ENCODE measurements at places on chromosomes 5 and 9.

DNA sequence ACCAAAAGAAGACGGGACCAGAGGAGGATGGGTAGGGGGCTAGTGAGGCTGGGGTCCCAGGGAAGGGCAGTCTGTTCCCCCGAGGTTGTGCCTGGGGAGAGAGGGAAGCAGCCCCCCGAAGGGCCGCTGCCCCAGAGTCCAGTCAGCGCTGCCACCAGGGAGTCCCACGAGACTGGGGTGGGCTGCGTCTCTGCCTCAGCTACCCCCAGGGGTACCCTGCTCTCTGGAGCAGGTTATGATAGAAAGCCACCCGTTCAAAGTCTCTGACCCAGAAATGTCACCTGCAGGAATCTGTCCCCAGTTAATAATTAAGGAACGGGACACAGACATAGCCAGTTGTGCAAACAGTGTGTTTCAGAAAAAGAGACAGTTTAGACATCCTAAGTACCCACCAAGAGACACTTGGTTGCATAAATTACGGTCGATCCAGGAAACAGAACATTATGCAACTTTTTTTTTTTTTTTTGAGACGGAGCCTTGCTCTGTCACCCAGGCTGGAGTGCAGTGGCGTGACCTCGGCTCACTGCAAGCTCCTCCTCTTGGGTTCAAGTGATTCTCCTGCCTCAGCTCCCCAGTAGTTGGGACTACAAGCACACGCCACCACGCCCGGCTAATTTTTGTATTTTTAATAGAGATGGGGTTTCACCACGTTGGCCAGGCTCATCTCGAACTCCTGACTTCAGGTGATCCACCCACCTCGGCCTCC lies 10.7 kb upstream of the AGPAT2 start:
- no peak for DNase-seq

DNA sequence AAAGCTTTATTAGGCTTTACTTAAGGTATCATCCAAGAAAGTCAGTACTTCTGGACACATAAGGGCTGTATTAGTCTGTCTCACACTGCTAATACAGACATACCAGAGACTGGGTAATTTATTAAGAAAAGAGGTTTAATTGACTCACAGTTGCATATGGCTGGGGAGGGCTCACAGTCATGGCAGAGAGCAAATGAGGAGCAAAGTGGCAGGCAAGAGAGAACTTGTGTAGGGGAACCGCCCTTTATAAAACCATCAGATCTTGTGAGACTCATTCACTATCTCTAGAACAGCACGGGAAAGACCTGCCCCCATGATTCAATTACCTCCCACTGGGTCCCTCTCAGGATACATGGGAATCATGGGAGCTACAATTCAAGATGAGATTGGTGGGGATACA lies 49.2 kb upstream of the SLC44A1 start:
- no peak for DNase-seq

- DNase-seq: no peak
Observed at GRCh38 chr9:129879103-129879699, 43.9 kb downstream of the USP20 start.

DNA sequence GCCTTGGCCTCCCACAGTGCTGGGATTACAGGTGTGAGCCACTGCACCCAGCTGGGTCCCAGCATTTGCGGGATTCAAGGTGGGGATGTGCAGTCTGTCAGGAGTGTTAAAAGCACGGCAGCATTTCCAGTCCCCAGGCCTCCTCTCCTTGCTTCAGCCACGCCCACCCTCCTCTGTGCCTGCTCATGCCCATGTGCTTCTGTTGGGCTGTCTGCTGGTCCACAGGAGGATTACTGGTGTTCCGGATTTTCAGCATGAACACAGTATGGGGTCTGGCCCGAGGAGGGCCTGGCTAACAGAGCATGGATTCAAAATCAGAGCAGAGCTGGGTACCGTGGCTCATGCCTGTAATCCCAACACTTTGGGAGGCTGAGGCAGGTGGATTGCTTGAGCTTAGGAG lies 5.5 kb downstream of the ARRDC1 start:
- no peak for DNase-seq

GRCh38 chr9:4425319-4426045 lies 64.8 kb upstream of the SLC1A1 start:
- DNase-seq: no peak

- no peak for DNase-seq
Observed at GRCh38 chr9:78031444-78031892, at the start of gene GNAQ. GNAQ (minus strand) TSS chr9:78031811; CDS start chr9:78031235, 576 bp downstream.

DNA sequence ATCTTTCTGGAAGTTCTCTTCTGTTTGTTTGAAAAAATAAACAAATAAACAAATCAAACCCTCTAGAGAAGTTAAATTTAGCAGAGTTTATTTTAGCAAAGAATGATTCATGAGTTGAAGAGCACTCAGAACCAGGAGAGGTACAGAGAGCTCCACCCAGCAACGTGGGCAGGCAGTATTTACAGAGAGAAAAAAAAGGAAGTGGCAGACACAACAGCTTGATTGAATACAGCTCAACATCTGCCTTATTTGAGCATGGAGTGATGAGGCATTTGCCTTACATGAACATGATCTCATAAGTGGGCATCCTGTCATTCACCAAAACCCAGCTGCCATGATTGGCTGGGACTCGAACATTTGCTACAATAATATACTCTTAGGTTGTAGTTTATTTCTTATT lies 381.6 kb upstream of the ADAMTS16 start:
- DNase-seq: no peak

DNA sequence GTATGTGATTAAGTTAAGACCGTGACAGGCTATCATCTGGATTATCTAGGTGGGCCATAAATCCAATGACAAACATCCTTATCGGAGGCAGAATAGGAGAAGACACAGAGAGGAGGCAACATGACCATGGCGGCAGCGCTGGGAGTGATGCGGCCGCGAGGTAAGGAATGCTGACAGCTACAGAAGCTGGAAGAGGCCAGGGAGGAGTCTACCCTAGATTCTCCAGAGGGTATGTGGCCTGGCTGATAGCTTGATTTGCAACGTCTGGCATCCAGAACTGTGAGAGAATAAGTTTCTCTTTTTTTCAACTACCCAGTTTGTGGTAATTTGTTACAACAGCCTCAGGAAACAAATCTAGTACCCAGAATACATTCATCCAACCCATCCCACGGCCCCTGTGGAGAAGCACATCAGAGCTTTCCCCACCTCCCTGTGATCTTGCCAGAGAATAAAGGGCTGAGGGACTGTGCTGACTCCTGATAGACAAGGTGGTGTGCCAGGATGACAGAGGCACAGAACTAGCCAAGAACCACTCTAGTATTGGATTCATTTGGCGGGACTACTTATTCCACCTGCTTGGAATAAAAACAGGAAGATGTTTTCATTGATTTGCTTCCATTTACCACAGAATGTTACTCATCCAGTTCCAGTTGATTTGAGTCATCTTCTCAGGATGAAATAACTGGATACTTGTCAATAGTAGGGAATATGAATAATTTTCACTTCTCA lies 187.4 kb downstream of the MAN2A1 start:
- no peak for DNase-seq

DNA sequence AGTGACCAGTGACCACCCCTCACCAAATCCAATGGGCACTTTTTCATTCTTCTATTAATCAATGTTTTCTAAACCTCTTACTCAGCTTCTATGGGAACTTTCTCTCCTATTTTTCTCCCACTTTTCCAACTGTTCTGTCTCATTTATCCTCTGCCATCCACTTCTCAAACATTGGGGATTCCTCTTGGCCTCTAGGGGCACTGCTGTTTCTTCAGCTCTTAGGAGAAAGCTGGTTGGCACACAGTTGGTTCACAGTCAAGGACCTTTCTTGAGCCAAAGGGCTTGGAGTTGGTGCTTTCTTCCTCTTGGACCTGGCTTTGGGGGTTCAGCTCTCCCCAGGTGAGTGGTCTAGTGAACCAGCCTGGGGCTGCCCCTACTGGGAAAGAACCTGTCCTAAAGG lies 112.2 kb upstream of the LHFPL2 start:
- DNase-seq: no peak

DNA sequence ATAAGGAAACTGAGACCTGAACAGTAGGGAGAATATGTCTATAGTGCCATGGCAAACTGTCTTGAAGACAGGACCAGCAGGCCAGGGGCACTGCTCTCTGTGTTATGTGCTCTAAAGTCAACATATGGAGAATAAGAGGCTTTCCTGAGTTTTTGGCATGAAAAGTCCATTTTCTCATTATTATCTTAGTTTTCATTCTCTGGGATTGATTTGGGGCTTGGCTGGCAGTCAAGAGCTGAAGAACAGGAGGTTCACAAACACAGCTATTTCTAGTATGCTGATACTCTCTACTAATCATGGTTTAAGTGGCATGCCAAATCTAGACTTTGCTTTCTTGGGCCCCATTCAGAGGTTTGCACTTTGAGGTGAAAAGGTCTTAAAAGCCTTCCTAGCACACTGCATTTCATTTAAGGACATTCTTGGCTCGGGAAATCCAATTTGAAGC lies 404.4 kb downstream of the ZNF608 start:
- no peak for DNase-seq

GRCh38 chr9:79116709-79117108 lies 455.1 kb upstream of the TLE4 start:
- no peak for DNase-seq
